Putamen (tissue), 1 donor: ENCODE measurements at places on chromosomes 12 and 14.

- no peak for DNase-seq
Observed at GRCh38 chr14:99531251-99532096, 50.3 kb downstream of the CCNK start.

DNA sequence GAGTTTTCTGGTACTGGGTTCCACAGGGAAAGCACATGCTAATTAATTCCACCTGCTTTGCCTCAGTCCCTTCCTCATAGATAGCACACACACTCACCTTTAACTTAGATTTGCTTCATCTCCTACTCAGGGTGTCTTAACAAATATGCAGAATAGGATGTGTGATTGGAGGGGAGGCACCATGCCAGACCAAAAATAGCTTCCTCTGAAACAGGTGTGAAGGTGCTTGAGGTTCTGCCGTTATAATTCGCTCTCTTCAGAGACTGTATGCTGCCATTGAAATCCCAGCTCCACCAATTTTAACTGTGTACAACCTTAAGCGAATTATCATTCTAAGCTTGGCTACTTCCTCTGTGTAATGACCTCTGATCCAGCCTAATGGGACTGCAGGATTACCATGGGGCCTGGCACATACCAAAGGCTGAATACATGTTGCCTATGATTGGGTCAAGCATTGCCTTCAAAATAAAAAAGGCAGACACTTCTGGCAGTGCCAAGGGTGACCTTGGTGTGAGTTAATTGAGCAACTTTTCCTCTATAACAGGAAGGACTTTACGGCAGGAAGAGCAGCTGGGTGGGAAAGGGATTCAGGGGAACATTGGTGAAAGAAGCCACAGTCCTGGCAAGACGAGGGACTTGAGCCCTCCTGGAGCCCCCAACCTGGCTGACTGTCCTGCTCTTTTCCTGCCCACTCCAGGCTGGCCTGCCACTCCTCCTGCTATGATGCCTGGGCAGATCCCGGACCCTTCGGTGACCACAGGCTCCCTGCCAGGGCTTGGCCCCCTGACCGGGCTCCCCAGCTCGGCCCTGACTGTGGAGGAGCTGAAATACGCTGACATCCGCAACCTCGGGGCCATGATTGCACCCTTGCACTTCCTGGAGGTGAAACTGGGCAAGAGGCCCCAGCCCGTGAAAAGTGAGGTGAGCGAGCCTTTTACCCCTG lies 9.7 kb downstream of the JDP2 start:
- no peak for DNase-seq

- DNase-seq = no peak
Observed at GRCh38 chr12:67958187-67958586, 31.1 kb upstream of the IFNG-AS1 start.

DNA sequence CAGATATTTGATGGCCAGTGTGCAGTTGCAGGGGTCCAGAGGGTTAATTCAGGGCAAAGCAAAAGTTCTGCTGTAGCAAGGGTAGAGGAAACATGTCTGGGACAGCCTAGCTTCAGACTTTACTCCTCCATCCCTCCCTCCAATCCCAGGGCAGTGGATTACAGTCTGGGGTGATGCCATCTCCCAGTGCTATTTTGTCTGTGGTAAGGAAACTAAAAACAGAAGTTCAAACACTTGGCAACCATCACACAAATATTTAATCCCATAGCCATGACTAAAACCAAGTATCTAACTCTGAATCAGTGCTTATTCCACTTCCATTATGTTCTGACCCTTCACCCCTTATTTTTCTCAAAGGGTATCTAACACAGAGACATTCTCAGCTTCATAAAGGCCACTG lies 61.8 kb downstream of the PIK3C2G start:
- DNase-seq = no peak

DNA sequence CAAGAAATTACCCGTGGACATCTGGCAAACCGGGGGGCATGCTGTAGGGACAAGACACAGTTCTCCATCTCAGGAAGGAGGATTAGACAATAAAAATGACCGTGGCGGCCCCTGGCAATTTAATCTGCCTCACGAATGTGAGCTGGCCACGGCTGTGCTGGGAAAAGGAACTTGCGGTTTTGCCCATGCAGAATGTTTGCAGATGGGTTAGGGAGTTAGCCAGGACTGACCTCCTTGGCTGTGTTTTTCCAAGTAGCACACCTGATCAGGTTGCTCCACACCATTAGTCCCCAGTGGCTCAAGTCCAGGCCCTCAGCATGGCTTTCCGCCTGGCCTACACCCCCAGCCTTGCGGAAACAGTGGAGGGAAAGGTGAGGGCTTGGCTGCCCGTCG lies 20.8 kb downstream of the TPCN1 start:
- DNase-seq = no peak

- no peak for DNase-seq
Observed at GRCh38 chr12:4379405-4379804, at the start of gene FGF23. Gene FGF23 (minus strand): TSS chr12:4379712. CDS start chr12:4379582, 130 bp downstream.

DNA sequence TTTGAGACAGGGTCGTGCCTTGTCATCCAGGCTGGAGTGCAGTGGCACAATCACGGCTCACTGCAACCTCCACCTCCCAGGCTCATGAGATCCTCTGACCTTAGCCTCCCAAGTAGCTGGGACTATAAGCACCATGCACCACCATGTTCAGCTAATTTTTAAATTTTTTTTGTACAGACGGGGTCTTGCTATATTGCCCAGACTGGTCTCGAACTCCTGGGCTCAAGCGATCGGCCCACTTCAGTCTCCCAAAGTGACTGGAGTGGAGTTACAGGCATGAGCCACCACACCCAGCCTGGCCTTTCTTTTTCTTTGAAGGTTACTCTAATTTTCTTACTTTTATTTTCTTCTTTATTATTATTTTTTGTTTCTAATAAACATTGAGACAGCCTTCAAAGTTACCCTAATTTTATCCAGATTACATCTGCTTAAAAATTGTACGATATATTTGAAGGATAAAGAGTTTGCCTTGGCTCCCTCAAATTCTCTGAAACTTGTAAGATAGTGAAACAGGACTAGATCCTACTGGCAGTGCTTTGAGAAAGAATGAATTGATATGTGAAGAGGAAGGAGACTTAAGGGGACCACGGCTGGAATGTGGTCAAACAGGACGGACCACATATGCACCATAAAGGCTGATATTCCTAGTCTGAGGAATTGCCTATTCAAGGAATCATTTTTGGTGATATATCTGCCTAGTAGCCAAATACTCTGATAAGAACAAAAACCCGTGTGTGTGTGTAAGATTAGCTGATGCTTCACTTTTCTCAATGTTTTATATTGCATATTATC lies 14.1 kb upstream of the SINHCAF start:
- no peak for DNase-seq

DNA sequence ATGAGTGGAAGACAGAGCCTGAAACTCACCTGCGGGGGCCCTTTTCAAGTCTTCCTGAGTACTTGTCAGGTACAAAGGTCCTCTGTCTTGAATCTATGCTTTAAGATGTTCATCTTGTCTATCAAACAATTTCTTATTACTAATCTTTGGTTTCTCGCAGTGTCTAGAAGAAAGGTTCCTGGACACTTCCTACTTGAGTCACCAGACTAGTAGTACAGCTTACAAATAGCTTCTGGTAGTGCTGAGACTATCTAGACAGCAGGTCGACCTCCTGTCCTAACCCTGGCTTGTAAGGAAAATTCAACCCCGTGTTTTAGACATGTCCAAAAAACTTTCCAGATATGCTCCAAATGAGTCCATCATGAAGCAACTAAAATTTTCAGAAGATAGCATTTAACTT lies 11.2 kb upstream of the ARID2 start:
- DNase-seq = no peak

DNA sequence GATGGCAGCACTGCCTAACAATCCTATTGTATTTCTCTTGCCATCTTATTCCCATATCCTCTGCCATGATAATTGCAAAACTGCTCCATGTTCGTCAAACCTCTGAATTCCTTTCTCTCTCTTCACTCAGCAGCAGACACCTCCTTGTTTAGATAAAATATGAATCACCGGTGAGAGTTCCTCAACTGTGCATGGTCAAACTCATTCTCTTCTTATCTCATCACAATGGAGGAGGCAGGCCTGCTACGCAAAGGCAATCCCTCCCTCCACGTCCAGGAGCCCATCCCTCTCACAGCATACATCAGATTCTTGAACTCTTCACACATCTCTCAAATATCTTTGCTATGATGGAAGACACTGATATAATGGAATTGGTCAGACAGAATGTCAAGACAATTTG lies 90.1 kb upstream of the DAAM1 start:
- no peak for DNase-seq

GRCh38 chr12:87848248-87848868 lies 180.8 kb downstream of the C12orf50 start:
- peak; percentile 25 for DNase-seq

GRCh38 chr14:69285661-69286255 lies 25.8 kb downstream of the GALNT16 start:
- DNase-seq = no peak

DNA sequence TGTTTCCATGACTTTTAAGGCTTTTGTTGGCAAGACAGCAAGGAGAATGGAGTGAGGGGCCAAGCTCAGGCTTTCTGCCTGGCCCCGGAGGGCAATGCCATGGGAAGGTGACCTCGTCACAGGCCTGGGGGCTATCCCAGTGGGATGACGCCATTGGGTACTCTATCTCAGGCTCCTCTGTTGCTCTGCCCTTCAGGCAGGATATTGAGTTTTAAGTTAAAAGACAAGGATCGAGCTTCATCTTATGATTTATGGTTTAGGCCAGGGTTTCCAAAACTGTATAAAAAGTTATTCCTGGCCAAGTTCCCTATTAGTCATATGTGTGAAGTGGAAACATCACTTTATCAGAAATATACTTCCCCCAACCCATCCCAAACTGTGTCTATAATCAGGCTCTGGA lies 127.7 kb downstream of the ZFP36L1 start:
- DNase-seq = no peak

GRCh38 chr12:47218191-47218654 lies 138.5 kb upstream of the AMIGO2 start:
- DNase-seq = no peak

- no peak for DNase-seq
Observed at GRCh38 chr14:100304825-100305323, 1.4 kb downstream of the SLC25A29 start.

- DNase-seq = no peak
Observed at GRCh38 chr14:53979747-53980642, 23.4 kb upstream of the BMP4 start.

GRCh38 chr12:48940181-48940580 lies 14.9 kb upstream of the FKBP11 start:
- no peak for DNase-seq

DNA sequence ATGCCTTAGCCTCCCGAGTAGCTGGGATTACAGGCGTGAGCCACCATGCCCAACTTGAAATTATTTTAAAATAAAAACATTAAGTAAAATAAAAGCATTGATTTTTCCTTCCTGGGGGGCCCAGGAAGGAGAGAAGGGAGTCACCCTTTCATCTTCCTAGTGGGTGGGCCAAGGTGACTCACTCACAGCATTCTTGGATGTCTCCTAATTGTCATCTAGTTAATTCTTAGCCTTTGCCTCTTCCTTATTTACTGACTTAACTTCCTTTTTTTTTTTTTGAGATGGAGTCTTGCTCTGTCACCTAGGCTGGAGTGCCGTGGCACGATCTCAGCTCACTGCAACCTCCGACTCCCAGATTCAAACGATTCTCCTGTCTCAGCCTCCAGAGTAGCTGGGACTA lies 29.2 kb downstream of the TMEM120B start:
- DNase-seq = no peak

- no peak for DNase-seq
Observed at GRCh38 chr12:79128956-79129355, 264.4 kb downstream of the SYT1 start.

DNA sequence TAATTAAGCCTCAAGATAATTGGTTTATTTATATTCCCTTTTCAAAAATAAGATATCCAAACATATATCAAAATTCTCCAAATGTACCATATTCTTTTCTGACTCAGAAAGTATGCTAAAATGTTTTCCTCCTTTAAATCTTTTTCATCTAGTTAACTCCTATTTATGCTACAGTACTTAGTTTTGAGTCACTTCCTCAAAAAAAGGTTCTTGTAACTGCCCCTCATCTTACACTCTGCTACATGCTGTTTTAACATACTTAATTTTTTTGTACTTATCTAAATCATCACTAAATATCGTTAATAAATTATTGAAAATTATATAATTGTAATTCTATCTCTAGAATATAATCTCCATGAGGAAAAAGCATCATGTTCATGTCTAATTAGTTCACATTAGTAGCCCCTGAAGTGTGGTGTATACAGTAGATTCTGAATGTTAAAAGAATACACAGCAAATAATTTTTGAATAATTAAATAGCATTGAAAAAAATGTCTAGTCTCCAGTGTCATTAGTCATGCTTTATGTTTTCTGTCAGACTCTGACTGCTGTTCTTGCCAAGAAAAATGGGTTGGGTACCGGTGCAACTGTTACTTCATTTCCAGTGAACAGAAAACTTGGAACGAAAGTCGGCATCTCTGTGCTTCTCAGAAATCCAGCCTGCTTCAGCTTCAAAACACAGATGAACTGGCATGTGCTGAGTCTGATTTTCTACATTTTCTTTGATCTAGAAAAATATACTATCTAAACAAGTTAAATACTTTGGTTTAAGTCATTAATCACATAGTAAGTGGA lies 3.5 kb downstream of the KLRD1 start:
- DNase-seq = no peak

DNA sequence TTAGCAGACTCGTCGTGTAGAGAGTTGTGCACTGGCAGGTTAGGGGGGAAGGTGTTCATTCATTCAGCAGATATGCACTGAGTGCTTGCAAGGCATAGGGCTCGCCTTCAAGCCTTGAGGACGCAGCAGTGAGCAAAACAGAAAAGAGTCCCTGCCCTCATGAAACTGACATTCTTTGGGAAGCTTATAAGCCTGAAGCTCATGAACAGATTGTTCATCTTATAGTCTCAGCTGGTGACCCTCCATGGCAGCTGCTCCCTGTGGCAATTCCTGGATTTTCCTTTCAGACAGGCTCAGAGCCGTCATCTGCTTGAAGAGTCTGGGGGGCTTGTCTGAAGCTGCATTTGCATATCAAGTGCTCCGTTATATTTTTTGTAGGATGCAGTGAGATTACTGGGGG lies 148.4 kb downstream of the PRKCH start:
- no peak for DNase-seq

DNA sequence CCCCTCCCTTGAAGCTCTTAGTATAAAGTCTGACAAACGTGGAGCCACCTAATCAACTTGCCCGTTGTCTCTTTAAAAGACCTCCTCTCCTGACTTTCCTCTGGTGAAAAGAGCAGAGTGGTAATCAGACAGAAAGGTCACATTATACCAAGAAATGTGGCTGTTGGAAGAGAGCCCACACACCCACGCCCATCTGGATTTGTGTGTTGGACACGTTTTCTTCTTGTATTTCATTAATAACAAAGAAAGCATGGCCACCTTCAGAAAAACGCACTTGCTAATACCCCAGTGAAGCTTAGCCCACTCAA lies 41.3 kb downstream of the CCDC60 start:
- DNase-seq = no peak

- no peak for DNase-seq
Observed at GRCh38 chr12:52837781-52838608, 3.9 kb upstream of the KRT79 start.

DNA sequence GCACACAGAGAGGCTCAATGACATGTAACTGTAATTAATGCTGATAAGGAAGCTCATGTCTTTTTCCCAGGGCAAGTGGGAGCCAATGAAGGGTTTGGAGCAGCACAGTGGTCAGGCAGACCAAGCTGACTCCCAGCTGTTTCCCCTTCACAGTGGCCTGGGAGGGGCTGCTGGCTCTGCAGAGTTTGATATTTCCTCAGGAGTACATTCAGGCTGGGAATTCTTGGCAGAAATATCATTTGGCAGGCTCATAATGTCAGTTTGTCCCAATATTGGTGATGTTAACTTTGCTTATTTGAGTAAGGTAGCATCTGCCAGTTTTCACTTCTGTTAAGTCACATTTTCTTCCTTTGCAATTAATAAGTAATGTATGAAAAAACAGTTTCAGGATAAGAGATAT lies 247.0 kb downstream of the EMP1 start:
- no peak for DNase-seq

GRCh38 chr14:88993946-88994345 lies 169.5 kb downstream of the TTC8 start:
- DNase-seq = no peak
